Stimulated activated CD4-positive, alpha-beta T cell treated with anti-CD3 and anti-CD28 coated beads, Interleukin-4, amount 100 ng/mL, for 24 hours (primary cell): ENCODE measurements at places on chromosomes 7 and 10.

DNA sequence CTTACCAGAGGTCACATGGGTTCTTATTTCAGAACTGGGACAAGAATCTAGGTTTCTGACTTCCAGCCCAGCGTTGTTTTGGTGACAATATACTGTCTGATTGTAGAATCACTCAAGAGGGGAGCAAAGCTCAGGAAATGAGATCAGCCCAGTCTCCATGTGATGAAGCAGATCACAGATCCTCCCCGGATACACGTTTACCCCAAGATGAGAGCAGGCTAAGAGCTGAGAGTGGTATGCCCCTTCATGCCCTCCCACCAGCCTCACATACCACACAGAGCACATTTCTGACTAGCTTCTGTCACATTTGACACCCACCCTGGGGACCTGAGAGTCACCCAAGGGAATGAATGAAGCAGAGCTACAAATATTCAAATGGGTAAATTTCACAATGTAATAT lies 27.1 kb upstream of the PRKCQ start:
- DNase-seq: peak; percentile 71

- no peak for DNase-seq
Observed at GRCh38 chr7:106270122-106270977, 14.4 kb downstream of the NAMPT start.

GRCh38 chr10:132062116-132062515 lies 3.6 kb upstream of the JAKMIP3 start:
- DNase-seq: no peak

GRCh38 chr7:135597181-135597925 lies 39.6 kb downstream of the NUP205 start:
- no peak for DNase-seq

DNA sequence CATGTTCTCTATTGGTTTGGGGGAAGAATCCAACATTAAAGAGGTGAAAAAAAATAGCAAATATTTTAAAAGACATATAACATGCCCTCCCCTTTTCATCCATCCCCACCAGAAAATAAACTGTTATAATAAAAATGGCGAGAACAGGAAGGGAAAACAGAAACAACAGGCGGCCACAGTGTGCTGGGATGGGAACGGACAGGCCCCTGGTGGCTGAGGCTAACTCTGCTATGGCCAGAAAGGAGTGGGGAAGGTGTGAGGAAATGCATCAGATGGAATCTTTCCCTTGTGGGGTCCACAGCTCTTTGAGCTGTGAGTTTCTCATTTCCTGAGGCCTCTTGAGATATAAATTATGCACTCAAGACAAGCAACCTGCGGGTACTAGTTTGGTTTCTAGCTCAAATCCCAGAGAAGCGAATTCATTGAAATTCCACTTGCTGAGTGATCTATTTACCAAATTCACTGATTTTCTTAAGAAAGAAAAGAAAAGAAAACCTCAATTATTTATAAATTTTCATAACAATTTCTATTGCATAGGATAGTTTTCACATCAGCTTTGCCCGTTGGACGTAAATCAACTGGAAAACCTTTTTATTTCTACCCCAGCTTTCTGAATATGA lies 139.5 kb downstream of the BMPER start:
- no peak for DNase-seq

DNA sequence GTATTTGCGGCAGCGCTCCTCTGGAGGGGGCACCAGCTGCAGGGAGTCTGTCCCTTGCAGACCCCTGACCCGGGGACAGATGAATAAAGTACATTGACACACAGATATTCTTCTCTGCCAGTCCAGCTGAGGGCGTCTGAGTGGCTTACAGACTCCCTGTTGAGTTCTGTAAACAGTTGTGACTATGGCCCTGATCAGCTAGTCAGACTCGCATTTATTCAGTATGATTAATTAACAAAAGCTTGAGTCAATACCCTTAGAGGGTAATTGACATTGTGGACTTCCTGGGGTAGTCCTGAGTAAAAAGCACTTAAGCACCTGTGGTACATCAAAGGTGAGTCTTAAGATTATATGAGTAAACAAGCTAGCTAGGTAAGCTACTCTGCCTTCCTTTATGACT lies 21.0 kb downstream of the ANKRD30A start:
- no peak for DNase-seq

DNA sequence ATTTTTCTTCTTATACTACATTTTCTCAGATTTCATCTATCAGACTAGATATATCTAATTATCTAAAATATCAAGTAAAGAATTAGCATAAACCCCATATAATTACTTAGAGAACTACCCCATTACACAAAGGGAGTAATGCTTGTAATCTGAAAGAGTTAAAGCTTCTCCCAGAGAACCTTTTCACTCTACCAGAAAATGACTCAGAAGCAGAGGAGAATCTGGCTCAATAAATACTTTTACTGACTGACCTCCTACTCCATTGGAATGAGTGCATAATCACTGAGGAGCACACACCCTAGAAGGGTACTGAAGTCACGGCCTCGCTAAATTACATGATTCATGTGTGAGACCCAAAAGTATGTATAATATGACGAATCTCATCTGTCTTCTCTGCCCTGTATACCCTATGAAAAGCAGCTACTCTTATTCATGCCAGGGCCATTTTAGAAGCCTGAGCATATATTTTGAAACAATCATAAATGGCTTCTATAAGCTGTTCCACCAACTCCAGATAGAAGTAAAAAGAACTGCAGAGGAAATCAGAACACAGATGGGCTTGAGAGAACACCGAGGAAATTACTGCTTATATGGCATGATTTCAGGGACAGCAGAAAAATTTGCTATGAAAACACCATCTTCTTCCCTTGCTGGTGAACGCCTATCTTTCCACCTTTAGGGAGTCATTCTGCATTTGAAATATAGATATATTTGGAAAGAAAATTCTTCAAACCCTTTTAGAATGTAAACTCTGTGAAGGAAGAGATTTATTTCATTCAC lies 32.7 kb downstream of the DNMBP start:
- no peak for DNase-seq

- no peak for DNase-seq
Observed at GRCh38 chr10:48744587-48744986, 59.9 kb downstream of the WDFY4 start.
